ENCODE measurements at places on chromosomes 7 and 10.
A peak's percentile ranks its signal among the peaks of the same experiment; 100 is the strongest.

- DNase-seq = peak; percentile 39
Observed at GRCh38 chr10:24465891-24466818, 257.2 kb downstream of the KIAA1217 start.

GRCh38 chr10:5862360-5862961, 27.2 kb downstream of the ANKRD16 start:
- DNase-seq = no peak

- no peak for DNase-seq
Observed at GRCh38 chr7:111855161-111855841, 293.0 kb upstream of the IMMP2L start.

DNA sequence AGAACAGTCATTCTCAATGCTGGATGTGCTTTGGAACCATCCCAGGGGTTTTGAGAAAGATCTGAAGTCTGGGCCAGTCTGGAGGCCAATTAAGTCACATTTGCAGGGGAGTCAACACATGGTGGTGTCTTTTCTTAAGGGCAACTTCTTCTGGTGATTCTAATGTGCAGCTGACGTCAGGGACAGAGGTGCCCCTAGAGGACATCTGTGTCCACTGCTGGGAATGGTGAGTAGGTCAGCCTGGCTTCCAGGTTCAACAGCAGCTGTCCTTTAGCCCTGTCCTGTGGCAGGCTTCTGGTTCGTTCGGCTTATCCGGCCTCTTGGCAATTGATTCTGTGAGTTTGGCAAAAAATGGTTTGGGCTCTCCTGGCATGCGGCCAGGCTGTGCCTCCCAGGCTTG, 269.7 kb upstream of the HABP2 start:
- no peak for DNase-seq

DNA sequence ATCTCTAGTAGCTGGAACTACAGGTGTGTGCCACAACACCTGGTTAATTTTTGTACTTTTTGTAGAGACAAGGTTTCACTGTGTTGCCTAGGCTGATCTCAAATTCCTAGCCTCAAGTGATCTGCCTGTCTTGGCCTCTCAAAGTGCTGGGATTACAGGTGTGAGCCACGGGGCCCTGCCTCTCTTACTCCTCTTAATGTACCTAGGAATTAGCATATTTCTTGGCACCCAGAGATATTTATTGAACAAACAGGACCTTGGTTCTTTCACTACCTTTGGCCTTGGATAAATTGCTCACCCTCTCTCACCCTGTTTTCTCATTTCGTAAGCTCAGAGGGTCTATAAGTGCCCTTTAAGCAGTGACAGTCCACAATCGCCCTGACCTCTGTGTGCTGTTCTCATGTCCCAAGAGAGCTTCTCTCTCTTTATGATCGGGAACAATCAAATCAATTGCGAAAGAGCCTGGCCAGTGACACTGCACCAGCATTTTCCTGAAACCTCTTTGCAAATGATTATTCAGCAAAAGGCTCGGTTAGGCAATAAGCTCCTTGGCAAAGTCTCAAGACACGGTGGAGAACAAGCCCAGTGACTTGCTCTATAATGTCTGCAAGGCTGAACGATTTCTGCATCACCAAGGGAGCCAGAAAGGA, 117.7 kb downstream of the APBB1IP start:
- DNase-seq = no peak

GRCh38 chr10:16854623-16855022, 37.4 kb upstream of the RSU1 start:
- no peak for DNase-seq

DNA sequence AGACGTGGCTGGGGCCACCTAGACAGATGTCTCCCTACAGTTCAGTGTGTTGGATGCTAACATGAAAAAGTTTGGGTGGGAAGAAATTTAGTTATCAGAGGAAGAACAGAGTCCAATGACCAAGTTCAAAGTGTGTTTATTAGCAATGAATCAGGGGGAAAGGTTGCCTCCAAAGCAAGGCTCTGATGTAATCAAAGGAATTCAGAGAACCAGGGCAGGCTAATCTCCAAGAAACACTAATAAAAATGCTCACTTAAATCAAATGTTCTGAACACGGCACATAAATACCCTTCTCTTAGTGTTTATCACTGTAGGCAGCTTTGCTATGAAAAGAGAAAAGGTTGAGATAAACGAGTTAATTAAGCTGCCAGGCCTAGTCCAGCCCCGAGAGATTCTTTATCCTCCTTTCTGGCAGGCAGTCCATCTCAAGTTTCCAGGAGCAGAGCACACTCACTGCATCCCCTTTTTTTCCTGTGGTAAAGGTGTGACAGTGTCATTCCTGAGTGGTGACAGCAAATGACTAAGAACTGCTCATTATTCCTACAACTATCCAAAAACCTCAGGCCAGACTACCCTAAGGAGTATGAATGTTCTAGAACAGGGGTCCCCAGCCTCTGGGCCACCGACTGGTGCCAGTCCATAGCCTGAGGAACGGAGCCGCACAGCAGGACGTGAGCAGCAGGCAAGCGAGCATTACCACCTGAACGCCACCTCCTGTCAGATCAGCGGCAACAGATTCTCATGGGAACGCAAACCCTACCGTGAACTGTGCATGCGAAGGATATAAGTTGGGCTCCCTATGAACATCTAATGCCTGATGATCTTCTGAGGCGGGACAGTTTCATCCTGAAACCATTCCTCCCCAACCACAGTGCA, 66.9 kb upstream of the FHIP2A start:
- no peak for DNase-seq

DNA sequence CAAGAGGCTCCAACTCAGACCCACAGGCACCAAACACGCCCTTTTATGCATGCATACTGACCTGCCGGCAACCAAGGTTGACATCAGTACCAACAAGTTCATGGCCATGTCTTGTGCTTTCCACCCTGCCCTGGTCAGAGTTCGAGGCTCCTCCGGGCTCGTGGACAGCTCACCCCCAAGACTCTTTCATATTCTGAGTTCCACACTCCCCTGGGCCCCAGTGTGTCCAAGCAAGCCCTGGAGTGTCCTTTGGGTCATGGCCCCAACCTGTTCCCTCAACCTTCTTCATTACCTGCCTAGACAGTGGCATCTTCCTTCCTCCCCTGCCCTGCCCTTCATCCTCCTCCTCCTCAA, 40.5 kb downstream of the HIF1AN start:
- DNase-seq = no peak

- DNase-seq = no peak
Observed at GRCh38 chr10:60288256-60288655, 101.4 kb downstream of the ANK3 start.

DNA sequence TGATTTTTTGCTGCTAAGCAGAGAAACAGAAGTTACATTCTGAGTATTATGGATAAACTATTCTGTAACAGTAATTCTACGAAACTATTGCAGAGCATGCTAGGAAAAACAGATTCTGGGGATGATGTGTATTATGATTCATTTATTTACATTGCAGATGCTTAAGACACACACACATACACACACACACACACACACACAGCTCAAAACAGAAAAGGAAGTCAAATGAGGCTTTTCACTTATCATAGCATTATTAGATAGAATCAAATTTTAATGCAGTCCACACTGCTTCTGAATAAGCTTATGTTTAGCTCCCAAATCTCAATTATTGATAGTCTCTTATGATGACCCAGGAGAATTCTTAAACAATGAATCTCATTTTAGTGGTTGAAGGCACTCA, 307.2 kb downstream of the HGF start:
- no peak for DNase-seq

GRCh38 chr7:26332698-26333097, 41.0 kb downstream of the SNX10 start:
- DNase-seq = no peak

- DNase-seq = no peak
Observed at GRCh38 chr7:30604901-30605300, 10.2 kb downstream of the GARS1 start.

- no peak for DNase-seq
Observed at GRCh38 chr10:28800144-28800543, 122.8 kb downstream of the BAMBI start.

GRCh38 chr10:3681642-3682554, 103.1 kb downstream of the KLF6 start:
- DNase-seq = no peak

GRCh38 chr10:34420795-34421194, 394.3 kb downstream of the PARD3 start:
- DNase-seq = no peak

DNA sequence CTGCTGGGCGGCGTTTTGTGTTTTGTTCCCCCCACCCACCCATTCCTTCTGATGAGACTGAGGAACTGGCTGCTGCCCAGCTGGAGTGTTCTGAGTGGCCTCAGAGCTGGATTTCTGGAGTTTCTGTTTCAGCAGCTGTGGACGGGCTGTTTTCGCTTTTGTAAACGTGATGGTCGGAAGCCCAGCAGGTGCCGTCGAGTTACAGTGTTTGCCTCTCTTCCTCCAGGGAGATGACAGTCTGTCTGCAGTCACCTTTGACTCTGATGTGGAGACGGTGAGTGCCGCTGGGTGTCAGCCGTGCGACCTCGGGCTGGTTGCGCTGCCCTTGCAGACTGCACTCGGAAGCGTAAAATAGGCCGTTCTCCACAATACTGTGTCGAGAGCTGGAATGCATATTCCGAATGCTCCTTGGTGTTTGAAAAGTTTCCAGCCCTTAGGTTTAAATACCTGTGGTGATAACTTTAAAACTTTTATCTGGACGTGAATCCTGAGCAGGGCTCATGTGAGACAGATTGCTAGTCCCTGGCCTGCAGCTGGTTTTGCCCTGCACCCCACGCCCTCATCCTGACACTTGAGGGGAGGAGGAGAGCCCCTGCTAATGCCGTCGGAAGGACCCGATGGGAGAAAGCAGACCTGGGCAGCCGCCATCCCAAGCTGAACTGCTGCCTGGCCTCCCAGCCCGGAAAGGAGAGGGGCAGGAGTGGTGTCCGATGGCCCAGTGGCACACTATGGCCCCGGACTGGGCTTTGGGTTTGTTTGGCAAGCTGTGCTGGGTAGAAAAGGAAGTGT, 8.3 kb downstream of the IQCE start:
- DNase-seq = no peak

DNA sequence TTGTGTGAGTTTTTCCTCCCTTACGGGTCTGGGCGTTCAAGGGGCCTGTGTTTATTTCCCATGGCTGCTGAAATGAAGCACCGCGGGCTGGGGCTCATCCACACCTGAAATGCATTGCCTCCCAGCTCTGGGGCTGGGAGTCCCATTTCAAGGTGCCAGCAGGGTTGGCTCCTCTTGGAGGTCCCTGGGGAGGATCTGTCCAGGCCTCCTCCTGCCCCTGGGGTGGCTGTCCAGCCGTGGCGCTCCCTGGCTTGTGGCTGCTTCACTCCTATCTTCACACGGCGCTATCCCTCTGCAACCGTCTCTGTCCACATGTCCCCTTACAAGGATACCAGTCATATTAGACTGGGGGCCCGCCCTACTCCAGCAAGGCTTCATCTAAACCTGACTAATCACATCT, 41.1 kb upstream of the CNPY1 start:
- DNase-seq = no peak

- no peak for DNase-seq
Observed at GRCh38 chr10:4983615-4984216, 19.9 kb downstream of the AKR1C2 start.

- no peak for DNase-seq
Observed at GRCh38 chr10:21737106-21737505, 203.1 kb downstream of the MLLT10 start.
